WTC11 (cell line): ENCODE measurements at places on chromosomes 2 and 18. TPM values are rescaled to one million over a fixed set of nuclear protein-coding genes. Genes with fewer than 3 reads are reported as not detected.

AMER3 gene
- total RNA-seq: 0.05 to 0.13 TPM (median 0.09 TPM) in 3 replicates

- DNase-seq: no peak
Measured at GRCh38 chr2:96239091-96239490, 26.7 kb downstream of the TMEM127 start.

CASP8 gene
- total RNA-seq: 3.3 to 4.8 TPM (median 4.4 TPM) in 3 replicates

TRIM43 gene
- 0.11 TPM in 1 of 3 replicates, not detected in the others for total RNA-seq

GRCh38 chr2:218505754-218506371, 62.3 kb downstream of the USP37 start:
- DNase-seq: no peak

GRCh38 chr2:13768274-13768673, 864.2 kb upstream of the LRATD1 start:
- no peak for DNase-seq

GALR1 gene
- total RNA-seq: 0.07 to 0.11 TPM (median 0.07 TPM) in 3 replicates

CHST10 gene
- 19.9 to 24.4 TPM (median 21.6 TPM) in 3 replicates for total RNA-seq

DNA sequence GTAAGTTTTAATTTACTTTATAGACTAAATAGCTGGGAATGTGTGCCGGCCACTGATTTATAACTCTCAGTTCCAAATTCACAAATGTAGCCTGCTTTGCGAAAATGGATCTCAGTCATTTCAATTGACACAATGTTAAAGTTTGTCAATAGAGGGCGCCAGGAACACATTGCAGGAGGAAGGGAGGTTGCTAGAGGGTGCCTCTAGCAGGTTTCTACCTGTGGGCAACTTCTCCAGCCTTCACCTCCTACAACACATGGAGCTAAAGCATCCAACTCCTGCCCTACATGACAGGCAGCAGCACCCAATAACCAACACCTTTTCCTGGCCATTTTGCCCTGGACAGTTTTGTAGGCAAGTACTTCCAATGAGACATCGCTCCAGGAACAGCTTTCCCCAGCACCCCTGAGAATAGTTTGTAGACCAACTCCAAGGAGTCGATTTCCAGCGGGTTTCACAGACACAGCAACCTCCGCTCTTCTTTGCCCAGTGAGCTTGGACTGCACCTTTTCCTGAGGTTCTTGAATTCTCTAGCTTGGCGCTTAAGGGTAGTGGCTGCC, 784.8 kb upstream of the CDH2 start:
- DNase-seq: peak; percentile 21

DNA sequence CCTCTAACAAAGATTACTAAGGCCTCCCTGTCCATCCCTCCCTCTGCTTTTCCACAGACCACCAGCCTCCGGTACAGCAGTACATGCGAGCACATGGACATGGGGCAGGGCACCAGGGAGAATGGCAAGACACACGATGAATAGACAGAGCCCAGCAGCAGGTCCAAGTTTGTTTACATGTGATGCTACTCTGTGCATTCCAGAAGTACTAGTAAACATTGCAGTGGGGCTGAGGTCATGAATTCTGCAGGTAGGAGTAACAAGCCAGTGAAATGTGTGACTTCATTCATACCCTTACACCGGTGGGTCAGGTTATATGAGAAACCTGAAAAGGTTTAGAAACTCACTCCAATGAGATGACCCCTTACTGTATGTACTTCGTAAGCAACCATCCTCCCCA, 205.7 kb downstream of the BCL11A start:
- DNase-seq: no peak

DNA sequence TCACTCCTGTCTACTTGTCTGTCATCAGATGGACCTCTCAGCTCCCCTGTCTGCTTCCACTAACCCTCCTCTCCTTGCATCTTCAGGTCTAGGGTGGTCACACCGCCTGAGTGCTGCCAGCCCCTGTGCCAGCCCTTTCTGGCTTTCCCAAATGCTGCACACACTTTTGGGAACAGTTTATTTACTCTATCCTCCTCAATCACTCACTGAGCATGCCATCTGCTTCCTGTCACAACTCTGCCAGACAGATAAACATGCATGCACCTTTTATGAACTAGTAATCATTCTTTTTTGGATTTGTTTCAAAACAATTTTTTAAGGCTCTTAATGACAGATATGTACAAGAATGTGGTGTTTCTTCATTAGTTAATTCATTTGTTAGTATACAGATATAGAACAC, 56.3 kb upstream of the CCDC195 start:
- no peak for DNase-seq

- DNase-seq: no peak
Measured at GRCh38 chr2:105538840-105539239, 140.0 kb upstream of the FHL2 start.

DNA sequence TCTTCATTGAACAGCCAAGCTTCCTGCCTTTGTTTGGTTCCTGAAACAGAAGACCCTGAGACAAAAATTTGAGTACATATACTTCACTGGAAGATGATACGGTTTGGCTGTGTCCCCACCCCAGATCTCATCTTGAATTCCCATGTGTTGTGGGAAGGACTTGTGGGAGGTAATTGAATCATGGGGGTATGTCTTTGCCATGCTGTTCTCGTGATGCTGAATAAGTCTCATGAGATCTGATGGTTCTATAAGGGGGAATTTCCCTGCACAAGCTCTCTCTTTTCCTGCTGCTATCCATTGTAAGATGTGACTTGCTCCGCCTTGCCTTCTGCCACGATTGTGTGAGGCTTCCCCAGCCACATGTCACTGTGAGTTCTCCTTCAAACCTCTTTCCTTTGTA, 76.5 kb downstream of the BABAM2 start:
- DNase-seq: no peak
